ENCODE measurements at places on chromosomes 1 and 21.

GRCh38 chr1:167344112-167344511 lies 123.4 kb downstream of the POU2F1 start:
- no peak for DNase-seq

DNA sequence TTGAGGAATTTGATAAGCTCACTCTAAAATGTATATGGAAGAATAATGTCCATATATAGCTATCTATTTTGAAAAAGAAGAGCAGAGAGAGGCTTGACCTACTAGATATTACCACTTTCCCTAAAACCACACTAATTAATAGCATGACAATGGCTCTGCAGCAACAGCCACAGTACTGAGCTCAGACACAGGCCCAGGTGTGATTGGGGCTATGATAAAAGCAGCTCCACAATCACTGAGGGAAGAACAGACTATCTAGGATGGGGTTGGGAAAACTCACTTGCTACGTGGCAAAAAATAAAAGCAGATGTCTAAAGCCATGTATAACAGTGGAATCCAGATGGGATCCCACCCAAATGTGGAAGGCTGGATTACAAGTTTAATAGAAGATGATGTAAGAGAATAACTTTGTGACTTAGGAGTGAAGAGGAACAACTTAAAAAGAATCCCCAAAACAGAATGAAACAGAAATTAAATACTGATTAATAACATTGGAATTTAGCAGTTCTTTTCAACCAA lies 80.8 kb upstream of the RAB4A start:
- no peak for DNase-seq

DNA sequence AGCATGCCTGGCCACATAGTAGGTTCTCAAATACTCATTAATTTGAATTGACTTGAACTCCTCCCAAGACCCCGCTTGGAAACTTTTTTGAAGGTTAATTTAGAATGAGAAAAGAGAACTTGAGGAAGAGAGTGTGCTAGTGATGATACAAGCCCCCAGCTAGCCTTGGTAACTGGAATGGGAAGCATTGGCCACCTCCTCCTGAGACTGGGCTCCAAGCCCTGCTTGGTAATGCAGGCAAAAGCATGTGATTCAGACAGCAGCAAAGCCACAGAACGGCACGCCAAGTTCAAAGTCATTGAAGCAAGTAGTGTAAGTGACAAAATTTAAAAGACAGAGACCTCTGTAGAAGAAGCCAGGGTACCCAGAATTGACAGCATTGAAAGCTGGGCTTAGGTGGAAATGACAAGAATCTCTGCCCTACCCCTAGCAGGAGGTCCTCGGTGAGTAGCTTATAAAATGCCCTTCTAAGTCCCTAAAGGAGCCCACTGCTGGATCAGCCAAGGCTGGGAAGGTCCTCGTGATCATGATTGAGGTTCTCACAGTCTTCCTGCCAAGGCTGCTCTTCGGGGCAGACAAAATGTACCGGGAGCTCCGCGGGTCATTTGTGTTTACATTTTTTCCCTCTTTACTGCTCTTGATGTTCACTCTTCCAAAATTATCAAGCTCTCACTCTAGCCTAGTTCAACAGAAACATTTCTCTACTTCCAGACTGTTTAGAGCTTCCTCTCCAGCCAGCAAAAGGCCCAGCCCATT lies 99.4 kb downstream of the TSEN15 start:
- DNase-seq = no peak

DNA sequence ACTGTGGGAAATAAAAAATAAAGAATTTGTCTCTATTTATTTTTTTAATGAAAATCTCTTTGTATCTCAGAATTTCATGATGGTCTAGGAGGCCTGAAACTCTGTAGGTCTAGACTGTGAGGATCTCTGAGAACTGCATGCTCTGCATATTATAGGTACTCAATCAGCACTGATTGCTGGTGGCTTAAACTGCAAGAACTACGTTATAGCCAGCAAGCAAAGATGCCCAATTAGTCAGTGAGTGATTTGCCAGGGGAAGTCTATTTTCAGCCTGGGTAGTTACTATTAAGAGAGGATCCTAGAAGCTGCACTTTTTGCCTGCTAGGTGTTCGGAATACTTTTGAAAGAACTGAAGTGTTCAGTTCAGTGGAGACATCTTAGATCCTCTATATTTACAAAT lies 87.4 kb downstream of the GPR52 start:
- no peak for DNase-seq

GRCh38 chr21:35113064-35113463 lies 64.0 kb upstream of the RUNX1 start:
- no peak for DNase-seq

DNA sequence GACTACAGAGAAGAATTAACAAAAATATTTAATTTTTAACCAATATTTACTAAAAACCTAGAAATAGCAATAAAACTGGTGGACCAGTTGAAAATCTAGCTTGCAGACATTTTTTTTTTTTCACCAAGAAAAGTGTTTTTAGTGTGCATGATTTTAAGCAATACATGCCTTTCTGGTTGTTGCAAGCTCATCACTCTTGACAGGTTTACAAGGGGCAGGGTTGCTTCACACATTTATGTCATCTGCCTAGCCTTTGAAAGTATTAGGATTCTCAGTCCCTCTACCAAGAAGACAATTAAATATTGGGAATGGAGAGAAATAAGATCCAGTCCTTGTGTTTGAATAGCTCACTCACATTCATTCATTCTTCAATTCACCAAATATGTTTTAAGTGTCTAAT lies 53.8 kb upstream of the LYPLAL1 start:
- DNase-seq = no peak

DNA sequence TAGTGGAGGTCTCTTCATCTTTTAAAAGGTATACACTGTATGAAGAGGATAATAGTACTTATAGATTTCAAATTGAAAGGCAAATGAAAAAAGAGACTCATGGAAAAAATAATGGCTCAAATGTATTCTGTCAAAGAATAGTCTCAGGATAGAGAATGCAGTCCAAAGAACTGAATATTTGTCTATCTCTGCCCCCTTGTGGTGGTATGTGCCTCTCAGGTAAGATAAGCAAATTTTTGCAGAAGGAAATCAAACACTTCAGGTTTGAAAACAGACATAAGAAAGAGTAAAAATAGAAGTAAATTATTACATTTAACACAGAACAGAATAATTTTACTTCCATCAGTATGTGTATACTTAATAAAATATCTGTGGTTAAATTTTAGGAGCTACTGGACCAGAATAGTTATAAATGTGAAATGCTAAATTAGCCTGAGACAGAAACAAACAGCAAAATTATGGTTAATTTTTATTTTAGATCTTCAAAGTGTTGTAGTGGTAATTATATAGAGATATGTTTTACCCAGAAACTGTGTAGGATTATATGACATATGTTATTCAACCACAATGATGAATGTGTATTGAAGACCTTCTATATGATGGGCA lies 164.4 kb upstream of the PALMD start:
- DNase-seq = no peak

- DNase-seq = no peak
Measured at GRCh38 chr1:111802110-111802509, 46.4 kb downstream of the DDX20 start.

GRCh38 chr21:16536643-16537434 lies 807.1 kb downstream of the USP25 start:
- DNase-seq = no peak

GRCh38 chr1:183466781-183467180 lies 5.5 kb upstream of the SMG7 start:
- no peak for DNase-seq

GRCh38 chr1:229536982-229537381 lies 21.5 kb downstream of the ABCB10 start:
- DNase-seq = no peak

DNA sequence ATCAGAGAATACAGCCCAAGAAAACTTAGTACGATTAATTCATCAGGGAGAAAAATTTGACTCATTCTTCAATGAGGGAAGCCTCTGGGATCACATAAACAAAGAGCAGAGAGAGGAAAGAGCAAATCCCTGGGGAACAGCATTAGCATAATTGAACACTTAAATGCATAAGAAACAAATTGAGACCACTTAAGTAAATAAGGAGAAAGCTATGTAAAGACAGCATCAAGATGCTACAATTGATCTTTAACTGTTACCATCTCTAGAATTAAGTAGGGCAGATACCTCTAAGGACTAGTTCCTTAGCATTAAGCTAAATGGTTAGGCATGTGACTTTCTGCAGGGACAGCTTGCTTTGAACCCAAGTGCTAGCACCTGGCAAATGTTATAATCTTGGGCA lies 265.1 kb upstream of the NEGR1 start:
- DNase-seq = no peak

GRCh38 chr1:67874501-67875111 lies 41.3 kb upstream of the GNG12 start:
- DNase-seq = no peak
